Activated CD8-positive, alpha-beta memory T cell treated with anti-CD3 and anti-CD28 coated beads for 24 hours (primary cell): ENCODE measurements at places on chromosomes 6 and 20.

DNA sequence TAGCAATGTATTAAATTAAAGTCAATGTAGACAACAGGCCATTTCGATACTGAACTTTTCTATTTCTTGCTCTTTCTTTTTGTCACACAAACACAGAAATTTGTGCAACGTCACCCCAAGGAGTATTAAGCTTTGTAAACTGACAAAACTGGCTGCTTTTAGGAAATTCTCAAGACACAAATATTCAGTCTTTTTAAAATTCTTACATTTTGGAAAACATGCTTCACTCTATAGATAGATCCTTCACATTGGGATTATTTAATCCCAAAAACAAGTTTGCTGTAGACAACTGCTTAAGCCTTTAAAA lies 69.9 kb upstream of the TPD52L1 start:
- DNase-seq = no peak

DNA sequence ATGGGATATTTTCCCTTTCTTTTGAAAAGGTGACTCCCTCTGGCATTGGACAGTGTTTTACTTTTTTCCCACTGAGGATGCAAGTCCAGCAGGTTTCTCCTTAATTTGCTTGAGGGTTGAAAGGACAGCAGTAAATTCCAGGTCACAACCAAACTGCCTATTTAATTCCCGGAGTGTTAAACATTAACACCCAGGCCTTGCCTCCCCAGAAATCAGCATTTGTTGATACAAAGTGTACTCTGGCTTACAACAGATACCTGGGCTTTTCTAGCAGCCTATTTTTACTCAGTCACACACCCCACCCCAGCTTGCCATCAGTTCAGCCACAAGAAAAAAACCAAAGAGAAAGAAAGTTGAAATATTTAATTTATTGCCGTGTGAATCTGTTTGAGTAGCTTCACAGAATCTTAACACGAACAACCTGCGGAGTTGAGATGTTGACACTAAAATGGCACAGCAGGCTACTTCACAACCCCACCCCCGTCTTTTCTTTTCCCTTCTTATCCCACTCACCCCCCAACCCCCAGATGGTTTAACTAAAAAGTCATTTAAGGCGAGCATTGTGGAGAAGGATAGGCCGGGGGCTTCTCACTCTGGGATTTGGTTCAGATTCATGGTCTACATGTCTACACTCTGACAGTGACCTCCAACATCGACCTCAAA lies 45.7 kb downstream of the MYLIP start:
- DNase-seq = no peak

DNA sequence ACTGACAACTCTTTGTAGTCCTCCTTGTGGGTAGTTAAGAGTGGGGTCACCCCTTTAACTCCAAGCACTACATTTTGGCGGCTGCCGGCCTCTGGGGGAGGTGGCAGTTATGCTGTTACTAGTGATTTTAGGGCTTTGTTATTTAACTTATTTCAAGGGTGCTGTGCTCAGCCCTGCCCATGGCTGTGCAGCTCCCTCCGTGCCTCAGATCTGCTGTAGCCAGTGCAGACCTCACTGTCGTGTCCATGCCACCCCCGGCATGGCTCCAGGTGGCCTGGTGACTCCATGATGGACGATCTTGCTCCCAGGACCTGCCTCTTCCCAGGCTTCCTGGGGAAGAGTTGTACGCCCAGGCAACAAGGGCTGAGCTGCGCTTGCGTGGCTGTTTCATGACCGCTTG lies 15.4 kb downstream of the UQCC2 start:
- DNase-seq = no peak

- DNase-seq = no peak
Observed at GRCh38 chr20:24872291-24873024, 76.6 kb upstream of the CST7 start.

DNA sequence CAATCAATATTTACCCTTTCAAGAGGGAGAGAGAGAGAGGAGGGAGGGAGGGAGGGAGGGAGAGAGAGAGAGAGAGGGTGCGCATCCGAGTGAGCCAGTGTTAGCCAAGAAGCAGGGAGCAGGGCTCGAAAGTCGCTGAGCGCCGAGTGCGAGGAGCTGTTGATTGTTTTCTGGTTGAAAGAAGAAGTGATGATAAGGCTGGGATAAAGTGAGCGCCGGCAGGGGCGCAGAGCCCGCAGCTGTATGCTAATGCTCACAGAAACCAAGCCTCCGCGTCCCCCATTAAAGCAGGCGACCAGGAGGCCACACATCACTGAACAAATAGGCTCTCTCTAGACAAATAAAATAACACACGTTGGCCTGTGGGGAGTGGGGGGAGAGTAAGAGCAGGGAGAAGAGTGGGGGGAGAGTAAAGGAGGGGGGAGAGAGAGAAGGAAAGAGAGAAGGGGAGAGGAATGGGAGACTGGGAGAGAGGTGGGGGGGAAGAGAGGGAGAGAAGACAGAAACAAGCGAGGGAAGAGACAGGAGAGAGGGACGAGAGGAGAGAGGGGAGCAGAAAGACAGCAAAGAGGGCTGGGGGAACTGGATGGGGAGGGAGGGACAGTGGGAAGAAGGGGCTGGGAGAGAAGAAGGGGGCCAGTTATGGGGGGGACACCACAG lies 5.0 kb upstream of the INSM1 start:
- DNase-seq = no peak

DNA sequence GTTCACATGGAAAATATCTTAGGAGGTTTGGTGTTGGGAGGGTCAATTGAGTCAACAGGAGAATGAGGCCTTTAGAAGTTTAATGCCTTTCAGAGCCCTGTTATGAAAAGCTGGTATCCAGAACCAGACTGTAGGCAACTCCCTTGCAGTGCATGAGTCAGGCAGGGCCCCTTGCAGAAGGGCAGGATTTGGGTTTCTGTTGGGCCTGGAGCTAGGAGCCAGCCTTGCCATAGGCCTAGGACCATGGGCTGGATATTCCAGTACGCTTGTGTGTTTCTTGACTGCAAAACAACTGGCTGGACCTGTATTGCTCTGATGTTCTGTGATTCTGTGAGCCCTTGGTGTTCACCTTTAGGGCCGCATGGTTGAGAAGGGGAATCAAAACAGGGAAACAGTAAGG lies 350.9 kb upstream of the PRND start:
- DNase-seq = no peak
